Stimulated activated CD4-positive, alpha-beta T cell treated with anti-CD3 and anti-CD28 coated beads, Interleukin-2, amount 100 ng/mL, for 48 hours (primary cell): ENCODE measurements at places on chromosomes 12 and 14.

DNA sequence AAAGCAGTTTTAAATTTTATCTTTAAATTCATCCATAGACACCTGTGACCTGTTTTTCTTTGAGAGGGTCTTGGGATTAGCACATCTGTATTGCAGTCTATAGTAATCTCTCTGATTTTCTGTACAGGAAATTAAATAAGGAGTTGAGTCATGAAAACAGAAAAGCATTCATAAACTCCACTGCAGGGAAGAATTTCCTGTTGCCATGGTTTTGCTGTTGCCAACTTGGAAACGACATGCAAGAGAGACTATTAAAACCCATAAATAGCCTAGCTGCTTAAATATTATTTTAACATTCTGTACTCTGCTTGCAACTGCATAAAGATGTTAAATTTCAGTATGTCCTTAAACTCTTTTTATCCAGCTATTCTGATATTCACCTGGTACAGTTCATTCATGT lies 281.0 kb upstream of the RGS6 start:
- DNase-seq, result no peak

DNA sequence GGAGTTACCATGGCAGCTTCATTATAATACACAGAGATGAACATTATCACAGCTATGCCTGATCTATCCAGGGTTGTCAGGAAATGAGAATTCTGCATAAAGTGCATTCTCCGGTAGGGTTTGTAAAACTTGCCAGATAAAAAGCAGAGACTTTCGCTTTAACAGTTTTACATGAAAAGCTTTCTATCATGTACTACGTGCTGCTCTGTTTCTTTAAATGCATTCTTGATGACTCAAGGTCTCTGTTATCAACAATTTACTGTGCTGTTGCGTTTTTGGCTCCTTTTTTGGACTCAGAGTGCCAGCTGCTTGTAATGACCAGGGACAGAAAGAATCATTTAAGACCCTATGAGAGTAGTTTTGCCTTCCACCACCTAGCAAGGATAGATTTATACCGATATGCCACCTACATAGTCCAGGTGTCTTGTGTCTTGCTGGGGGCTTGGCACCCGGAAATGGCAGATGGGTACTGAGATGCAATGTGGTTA lies 371.2 kb downstream of the BTG1 start:
- no peak for DNase-seq

DNA sequence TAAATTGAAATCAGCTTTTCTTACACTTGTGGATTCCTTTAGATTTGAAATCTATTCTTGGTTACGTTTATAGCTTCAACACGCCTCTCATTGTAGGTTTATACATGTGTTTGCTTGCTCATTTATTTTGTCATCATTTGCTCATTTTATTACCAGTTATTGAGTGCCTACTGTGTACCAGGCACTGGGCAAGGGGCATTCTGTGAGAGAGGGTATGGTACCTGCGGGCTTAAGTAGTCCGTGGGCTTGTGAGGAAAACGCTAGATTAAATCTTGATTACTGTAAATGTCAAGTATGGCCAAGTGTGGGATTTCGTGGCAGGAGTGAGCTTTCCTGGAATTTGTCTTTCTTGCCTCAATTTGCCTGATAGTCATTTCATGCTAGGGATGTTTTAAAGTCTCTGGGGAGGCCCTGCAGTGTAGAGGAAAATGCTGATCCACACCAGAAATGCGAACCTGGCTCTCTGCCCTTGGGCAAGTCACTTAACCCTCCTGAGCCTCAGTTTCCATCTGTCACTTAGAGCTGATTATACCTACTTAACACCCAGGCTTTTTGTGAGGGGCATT lies 92.7 kb downstream of the CACNA1C start:
- no peak for DNase-seq

GRCh38 chr12:27535318-27535717 lies 11.3 kb downstream of the PPFIBP1 start:
- no peak for DNase-seq

- no peak for DNase-seq
These were observed 134.6 kb upstream of the PZP start for GRCh38 chr12:9342614-9343353.

DNA sequence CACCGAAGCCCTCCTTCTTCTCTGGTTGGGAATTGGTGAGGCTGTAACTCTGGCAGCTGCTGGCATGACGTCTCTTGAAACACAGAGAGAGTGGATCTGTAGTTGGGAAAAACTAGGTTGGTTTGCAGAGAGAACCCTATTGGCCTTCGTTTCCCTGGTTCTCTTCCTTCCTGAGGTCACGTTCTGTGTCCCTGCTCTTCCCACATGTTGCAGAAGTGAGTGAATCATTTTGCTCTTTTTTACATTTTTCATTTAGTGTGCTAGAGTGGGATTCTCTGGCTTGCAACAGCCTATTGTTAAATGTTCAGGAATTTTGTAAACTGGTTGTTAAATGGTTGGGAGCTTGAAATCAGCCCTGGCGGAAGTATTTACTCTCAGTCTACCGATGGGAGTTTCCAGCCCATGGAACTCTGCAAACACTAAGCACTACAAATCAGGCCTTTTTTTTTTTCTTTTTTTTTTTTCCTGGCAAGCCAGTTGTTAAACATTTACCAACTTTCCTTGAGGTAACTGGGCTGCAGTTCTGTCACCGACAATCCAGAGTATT lies 26.8 kb upstream of the CKAP4 start:
- DNase-seq, result no peak

DNA sequence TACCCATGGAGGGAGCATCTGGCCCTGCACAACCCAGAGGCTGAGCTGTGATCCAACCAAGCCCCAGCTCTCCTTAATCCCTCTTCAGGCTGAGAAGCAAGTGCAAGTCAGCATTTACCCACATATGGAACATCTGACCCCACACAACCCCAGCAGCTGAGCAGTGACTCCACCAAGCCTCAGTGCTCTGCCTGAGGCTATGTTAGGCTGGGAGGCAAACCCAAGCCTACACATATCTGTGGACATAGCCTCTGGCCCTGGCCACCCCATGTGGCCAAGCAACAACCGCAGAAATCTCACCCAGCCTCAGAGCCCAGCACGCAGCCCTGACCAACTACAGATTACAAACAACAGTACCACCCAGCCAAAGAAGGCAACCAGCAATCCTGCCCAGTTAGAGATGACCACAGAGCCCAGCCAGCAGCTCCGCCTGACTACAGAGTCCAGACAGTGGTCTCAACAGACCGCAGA lies 142.8 kb downstream of the NUAK1 start:
- DNase-seq, result no peak

DNA sequence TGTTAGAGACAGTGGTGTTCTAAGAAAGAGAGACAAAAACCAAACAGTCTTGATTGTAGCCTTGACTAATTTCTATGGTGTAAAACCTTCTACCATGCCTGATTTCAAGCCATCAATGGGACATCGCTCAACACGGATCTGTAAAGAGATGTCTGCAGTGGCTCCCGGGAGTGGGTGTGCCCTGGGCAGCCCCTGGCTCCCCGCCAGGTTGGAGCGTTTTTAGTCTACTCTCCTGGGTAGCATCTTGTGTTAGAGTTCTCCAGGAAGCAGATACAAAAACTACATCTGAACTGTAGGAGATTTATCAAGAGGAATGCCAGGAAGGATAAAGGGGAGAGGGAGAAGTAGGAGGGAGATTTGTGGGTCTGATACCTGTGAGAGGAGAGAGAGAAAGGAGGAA lies 1212.9 kb downstream of the BCL11B start:
- no peak for DNase-seq

- DNase-seq, result peak; percentile 65
These were observed 45.6 kb downstream of the STAB2 start for GRCh38 chr12:103632554-103633216.

- DNase-seq, result no peak
These were observed 458.8 kb upstream of the SOX5 start for GRCh38 chr12:24408305-24408704.

- no peak for DNase-seq
These were observed 11.8 kb upstream of the CD27 start for GRCh38 chr12:6432991-6433390.

DNA sequence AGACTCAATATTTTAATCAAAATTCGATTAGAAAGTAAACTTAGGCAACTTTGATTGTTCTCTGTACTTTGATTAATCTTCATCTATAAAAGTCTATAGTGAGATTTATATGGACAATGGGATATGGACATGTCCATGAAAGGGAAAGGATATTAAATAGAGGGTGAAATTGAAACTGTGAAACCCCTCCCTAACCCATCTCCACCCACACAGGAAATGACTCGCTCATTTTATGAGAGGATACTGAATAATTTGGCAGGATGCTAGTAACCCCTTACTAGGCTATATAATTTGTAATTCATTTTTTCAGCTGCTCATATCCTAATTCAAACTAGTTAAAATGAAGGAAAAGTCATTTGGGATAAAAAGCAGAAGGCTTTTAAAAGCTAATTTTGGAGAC lies 328.0 kb upstream of the ATP2B1 start:
- no peak for DNase-seq

- DNase-seq, result peak; percentile 15
These were observed 10.4 kb downstream of the BEST3 start for GRCh38 chr12:69688471-69689427.

- DNase-seq, result no peak
These were observed 34.6 kb upstream of the NFKBIA start for GRCh38 chr14:35438910-35439713.

DNA sequence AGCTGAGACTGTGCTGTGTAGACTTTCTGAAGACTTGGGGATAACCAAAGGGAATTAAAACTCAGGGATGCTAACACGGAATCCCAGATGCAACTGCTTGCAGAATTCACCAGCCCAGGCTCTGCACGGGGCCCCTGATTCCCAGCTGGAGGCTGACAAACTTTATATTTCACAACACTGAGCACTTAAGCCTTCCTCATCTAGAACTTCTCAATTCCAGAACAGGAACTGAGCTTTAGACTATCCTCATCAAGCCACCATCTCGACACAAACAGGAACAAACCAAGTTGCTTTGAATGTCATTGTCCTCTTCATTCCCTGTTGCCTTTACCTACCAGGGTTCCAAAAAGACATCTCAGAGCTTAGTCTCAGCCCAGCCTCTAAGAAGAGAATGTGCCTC lies 22.2 kb downstream of the CCDC63 start:
- DNase-seq, result no peak

GRCh38 chr12:53097207-53097563 lies 282 bp upstream of the IGFBP6 start:
- DNase-seq, result no peak

- no peak for DNase-seq
These were observed 1.7 kb downstream of the MGST1 start for GRCh38 chr12:16349131-16349460.

GRCh38 chr12:63078906-63079305 lies 72.1 kb downstream of the AVPR1A start:
- no peak for DNase-seq

GRCh38 chr14:65001723-65002122 lies 15.0 kb downstream of the FNTB start:
- DNase-seq, result no peak

GRCh38 chr12:65879878-65880277 lies 55.6 kb downstream of the HMGA2 start:
- DNase-seq, result no peak

DNA sequence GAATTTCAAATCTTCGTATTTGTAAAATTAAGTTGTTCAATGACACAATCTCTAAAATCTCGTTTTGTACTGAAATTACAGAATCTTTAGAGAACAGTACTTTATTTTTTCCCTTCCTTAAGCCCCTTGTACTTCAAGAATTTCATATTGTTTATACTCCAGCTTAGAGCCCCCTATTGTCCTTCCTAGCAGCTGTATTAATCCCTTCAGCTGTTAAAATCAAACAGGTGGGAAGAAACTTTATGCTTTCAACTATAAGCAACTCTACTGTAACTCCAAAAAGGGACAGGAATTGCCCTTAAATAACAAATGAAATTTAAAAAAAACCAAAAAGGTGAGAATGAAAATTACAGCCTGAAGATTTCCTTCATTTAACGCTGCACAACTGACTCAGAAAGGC lies 1.7 kb downstream of the NACA start:
- DNase-seq, result no peak

- DNase-seq, result peak; percentile 24
These were observed 747 bp upstream of the DACT1 start for GRCh38 chr14:58637040-58637390.

- no peak for DNase-seq
These were observed 245.8 kb upstream of the RMST start for GRCh38 chr12:97216848-97217247.

DNA sequence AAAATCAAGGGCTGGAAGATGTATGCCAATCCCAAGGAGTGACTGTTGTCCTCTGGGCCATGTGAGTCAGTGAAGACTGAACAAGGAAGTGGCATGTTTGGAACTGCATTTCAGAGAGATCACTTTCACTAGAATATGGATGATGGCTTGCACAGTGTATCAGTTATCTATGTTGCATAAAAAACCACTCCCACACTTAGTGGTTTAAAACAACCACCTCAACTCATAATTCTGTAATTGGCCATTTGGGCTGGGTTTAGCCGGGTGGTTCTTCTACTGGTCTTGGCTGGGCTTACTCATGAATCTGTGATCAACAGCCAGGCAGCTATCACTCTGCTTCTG lies 15.4 kb downstream of the BDKRB1 start:
- DNase-seq, result no peak

DNA sequence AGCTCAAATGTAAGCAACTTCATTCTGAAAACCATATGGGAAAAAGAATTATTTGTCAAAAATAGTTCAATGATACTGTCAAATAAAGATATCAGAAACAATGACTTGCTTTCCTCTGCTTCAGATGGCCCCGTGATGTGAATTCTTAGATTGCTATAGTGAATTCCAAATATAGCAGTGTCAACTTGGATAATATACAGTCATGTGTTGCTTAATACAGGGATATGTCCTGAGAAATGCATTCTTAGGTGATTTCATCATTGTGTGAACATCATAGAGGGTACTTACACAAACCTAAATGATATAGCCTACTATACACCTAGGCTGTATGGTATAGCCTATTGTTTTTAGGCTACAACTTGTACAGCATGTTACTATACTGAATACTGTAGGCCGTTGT lies 108.7 kb upstream of the MIS18BP1 start:
- DNase-seq, result no peak

- no peak for DNase-seq
These were observed 71.2 kb downstream of the BORCS5 start for GRCh38 chr12:12428047-12428446.

DNA sequence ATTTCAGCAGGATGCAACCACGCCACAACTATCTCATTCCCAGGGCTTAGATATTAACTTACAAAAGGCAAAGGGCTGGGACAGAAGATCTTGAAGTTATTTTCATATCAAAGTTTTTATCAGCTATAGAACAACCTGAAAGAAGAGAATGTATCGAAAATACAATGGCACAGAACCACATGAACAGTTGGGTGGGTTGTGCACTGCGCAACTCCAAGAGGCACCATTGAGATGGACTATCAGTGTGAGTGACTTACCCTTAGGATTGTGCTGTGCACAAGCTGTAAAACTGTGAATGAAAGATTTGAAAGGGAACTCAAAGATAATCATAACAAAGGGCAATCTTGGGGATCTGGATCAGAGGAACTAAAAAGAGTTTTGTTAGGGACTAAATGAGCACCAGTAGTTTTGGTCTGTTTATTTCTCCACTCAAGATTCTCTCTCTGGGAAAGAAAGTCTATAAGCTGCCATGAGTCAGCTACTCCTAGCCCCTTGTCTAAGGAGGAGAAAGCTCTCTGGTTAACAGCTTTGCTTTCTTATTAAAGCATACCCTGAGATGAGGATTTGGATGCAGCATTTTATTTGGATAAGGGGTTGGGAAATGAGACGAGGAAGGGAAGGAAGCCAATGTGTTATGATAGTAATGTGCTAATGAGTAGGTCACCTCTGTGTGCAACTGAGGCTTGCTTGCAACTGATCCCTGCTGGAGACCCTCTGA lies 62.2 kb downstream of the TBX5 start:
- no peak for DNase-seq

GRCh38 chr14:95474486-95474885 lies 42.0 kb downstream of the SYNE3 start:
- DNase-seq, result no peak

- no peak for DNase-seq
These were observed 572.3 kb downstream of the ETNK1 start for GRCh38 chr12:23197266-23197665.
